Cerebellar nuclear complex (tissue), 1 donor: ENCODE measurements at places on chromosomes 12 and 14.
A peak's percentile ranks its signal among the peaks of the same experiment; 100 is the strongest.

GRCh38 chr14:103273145-103273744 is 60.8 kb upstream of the EIF5 start:
- DNase-seq = no peak

- DNase-seq = no peak
Measured at GRCh38 chr12:107891967-107892366, 117.5 kb downstream of the ASCL4 start.

DNA sequence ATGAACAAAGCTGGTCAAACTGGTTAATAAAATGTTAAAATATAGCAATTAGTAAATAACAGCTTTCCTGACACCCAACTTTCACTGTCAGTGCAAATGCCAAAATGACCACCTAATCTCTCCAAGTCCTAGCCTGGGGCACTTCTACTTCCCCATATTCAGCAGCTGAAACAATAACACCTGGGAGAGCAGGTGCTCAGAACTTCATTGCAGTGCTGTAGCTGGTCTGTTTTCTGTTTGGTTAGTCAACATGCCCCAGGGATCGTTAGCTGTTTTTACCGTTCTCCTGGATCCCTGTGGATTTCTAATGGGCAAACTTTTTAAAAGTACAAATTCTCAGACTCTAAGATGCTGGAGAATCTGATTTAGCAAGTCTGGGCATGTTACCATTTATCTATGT is 759.7 kb downstream of the GALC start:
- DNase-seq = no peak

- no peak for DNase-seq
Measured at GRCh38 chr12:110737532-110737931, 5.2 kb downstream of the PPP1CC start.

DNA sequence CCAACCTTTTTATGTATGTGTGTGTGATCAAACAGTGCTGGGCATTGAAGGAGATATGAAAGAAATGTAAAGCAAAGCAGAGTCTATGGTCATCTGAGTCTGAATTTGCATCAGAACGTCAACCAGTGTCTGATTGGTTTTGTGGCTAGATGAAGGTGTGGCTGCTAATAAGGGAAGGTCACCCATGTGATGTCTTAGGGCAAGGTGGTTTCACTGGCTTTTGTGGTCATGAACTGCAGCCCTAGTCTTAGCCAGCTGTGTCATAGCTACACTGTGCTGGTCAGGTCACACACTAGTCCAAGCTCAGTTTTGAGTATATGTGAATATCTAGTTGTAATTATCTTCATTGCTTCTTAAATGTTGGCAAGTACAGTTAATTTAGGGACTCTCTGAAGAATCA is 105.8 kb downstream of the TGFB3 start:
- DNase-seq = no peak

DNA sequence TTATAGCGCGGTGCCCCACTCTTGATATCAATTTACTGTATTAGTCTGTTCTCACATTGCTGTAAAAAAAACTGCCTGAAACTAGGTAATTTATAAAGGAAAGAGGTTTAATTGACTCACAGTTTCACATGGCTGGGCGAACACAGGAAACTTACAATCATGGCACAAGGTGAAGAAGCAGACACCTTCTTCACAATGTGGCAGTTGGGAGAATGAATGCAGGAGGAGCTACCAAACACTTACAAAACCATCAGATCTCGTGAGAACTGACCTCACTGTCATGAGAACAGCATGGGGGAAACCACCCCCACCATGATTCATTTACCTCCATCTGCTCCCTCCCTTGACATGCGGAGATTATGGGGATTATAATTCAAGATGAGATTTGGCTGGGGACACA is 42.3 kb downstream of the FBXO34 start:
- DNase-seq = no peak

GRCh38 chr12:26712892-26713291 is 120.1 kb downstream of the ITPR2 start:
- DNase-seq = no peak

DNA sequence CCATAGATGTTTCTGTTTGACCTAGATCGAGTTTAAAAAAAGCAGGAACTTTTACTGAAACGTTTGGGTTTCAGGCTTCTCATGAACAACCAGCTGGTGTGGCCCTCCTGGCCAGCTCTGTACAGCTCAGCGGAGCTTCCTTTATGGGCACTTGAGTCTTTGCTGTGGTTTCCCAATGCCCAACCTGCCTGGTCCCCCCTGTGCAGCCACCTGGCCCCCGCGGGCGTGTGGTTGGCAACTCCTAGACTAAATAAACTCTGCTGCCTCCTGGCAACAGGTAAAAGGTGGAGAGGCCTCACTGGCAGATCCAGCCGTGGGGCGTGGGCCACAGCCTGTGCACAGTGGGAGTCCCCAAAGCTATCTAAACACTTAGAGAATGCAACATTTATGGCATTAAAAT is 38.7 kb downstream of the ADGRD1 start:
- DNase-seq = no peak

DNA sequence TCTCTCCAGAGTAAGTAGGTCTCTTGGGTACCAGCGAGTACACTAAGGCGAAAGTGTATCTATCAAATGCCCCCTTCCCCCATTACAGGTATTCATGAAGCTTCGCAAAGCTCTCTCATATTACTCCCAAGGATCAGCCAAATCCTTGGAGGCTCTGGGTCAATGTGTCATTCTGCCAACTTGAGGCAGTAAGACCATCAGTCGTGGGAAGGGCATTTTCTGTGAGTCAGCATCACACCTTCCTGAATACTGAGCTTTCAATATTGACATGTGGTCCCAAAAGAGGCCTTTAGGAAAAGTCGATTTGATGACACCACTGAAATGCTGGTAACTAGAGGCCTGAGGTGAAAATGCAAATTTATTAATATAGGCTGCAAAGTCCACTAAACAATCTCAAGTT is 323.9 kb downstream of the LRIG3 start:
- no peak for DNase-seq

GRCh38 chr12:109921982-109922381 is 21.9 kb downstream of the TCHP start:
- no peak for DNase-seq

DNA sequence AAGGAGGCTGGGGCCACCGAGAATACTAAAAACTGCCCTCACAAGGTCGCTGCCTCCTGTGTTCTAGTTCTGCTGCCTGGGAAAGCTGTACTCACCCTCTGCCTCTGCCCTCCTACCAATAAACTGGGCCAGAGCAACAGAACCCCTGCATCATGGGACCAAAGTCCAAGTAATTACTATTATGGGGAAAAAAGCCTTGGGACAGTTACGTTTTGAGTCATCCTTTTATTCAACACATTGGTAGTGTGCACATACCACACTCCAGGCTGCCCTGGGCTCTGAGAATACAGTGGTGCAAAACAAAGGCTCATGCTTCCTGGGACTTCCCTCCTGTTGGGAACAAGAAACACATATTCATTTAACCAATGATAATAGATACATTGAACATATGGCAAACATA is 49.0 kb downstream of the CACNA1C start:
- DNase-seq = no peak

DNA sequence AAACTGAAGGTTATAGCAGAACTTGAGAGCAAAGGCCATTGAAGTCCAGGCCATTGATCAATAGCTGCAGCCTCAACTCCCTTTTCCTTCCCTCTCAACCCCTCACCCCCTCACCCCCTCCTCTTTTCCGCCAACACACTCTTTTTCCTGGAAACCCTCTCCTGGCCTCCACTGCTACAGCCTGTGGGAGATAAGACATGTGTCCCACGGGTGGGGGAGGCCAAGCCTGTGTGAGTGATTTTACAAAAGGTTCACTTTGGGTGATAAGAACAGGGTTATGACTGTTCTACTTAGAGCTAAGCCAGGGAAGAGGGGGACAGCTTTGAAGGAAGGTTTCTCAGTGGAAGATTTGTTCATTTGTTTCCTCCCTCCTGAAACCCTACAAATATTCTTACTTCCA is 9.2 kb upstream of the FGF23 start:
- DNase-seq = no peak

- no peak for DNase-seq
Measured at GRCh38 chr12:129966146-129966995, 62.5 kb upstream of the TMEM132D start.

DNA sequence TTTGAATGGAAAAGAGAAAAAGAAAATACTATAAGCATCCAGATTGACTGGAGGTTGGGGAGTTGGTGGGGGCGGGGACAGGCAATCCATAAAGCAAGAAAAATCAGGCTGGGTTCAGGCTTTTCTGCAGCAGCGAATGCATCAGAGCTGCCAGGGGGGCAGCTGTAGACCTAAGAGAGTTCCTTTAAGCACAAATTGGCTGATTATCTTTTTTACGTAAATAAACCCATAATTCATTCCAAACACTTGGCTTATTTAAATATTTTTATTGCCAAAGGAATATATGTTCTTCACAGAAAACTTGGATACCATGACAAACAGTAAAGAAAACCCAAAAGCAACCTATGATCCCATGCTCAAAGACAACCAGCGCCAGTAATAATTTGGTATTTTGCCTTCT is 10.2 kb downstream of the BDKRB2 start:
- DNase-seq = no peak

- peak; percentile 85 for DNase-seq
Measured at GRCh38 chr14:50545618-50546017, 13.2 kb upstream of the MAP4K5 start.

- no peak for DNase-seq
Measured at GRCh38 chr14:55245657-55246268, 25.5 kb upstream of the FBXO34 start.

DNA sequence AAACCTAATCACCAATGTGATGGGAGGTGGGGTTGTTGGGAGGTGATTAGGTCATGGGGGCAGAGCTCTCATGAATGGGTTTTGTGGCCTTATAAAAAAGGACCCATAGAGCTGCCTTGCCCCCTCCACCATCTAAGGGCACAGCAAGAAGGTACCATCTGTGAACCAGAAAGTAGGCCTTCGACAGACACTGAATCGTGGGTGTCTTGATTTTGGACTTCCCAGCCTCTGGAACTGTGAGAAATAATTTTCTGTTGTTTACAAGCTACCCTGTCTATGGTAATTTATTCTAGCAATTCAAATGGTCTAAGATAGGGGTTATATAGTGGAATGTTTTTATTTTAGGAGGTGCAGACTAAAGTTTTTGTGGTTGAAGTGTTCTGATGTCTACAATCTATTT is 7.9 kb upstream of the SLC10A1 start:
- no peak for DNase-seq

GRCh38 chr12:33472299-33472698 is 32.7 kb upstream of the SYT10 start:
- no peak for DNase-seq

GRCh38 chr12:104446646-104447421 is 9.9 kb upstream of the CHST11 start:
- no peak for DNase-seq

DNA sequence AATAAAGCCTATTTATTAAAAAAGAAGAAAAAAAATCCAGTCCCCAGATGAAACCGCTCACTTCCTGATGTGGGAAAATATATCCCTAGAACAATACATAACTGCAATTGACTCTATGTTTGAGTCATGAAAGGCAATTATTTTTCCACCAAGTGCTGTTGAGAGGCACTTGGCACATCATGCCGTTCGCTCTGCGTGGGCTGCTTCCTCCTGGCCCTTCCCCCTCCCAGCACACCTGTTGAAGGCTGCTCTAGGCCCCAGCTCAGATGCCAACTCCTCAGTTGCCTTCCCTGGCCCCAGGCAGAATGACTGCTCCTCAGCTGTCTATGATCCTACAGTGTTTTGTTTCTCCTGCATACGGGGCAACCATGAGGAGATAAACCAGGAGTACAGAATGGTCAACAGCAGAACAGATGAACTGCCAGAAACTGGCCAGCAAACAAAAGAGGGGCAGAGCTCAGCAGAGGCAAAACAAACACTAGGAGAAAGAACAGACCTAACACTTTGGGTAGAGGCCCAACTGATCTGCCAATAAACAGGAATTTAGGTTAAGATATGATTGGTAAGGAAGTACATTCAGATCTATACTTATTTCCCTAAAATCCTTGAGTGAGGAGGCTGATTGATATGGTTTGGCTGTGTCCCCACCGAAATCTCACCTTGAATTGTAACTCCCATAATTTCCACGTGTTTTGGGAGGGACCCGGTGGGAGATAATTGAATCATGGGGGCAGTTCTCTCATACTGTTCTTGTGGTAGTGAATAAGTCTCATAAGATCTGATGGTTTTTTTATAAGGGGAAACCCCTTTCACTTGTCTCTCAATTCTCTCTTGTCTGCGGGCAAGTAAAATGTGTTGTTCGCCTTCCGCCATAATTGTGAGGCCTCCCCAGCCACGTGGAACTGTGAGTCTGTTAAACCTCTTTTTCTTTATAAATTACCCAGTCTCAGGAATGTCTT is 58.6 kb downstream of the SLC38A1 start:
- DNase-seq = no peak

- no peak for DNase-seq
Measured at GRCh38 chr12:122917507-122918121, 21.7 kb upstream of the VPS37B start.

DNA sequence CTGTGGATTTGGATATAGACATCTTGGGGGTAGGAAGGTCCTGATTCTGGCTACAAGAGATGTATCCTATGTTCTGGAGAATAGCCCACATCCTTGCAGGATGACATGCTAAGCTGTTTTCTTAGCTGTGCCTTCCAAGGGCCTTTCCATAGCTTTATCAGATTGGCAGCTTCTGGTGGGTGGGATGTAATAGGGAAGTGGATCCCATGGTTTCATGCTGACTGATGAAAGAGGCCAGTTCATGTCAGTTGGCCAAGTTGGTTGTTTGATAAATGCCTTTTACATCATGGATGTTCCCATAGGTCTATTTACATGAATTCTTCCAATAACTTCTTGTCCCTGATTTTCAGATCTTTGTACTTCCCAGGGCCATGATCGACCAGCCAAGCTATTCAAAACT is 169.1 kb upstream of the RMST start:
- no peak for DNase-seq

- no peak for DNase-seq
Measured at GRCh38 chr12:47868552-47869031, 36.2 kb downstream of the VDR start.

DNA sequence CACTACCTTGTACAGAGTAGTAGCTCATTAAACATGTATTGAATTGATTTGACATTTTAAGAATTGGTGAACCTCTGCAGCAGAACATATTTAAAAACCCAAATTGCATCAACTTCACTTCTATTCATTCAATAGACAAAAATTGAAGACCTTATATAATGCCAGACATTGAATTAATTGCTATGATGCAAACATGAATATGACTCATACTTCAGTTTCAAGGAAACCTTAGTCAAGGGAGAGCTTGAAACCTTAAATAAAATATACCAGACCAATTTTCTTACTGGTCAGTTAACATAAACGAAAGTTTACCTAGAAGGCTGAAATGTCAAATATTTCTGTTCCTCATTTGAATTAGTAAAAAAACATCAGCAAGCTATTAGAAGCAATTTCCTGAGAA is 5.0 kb upstream of the MGAT4C start:
- no peak for DNase-seq
